ENCODE measurements at places on chromosomes 2 and 18.

DNA sequence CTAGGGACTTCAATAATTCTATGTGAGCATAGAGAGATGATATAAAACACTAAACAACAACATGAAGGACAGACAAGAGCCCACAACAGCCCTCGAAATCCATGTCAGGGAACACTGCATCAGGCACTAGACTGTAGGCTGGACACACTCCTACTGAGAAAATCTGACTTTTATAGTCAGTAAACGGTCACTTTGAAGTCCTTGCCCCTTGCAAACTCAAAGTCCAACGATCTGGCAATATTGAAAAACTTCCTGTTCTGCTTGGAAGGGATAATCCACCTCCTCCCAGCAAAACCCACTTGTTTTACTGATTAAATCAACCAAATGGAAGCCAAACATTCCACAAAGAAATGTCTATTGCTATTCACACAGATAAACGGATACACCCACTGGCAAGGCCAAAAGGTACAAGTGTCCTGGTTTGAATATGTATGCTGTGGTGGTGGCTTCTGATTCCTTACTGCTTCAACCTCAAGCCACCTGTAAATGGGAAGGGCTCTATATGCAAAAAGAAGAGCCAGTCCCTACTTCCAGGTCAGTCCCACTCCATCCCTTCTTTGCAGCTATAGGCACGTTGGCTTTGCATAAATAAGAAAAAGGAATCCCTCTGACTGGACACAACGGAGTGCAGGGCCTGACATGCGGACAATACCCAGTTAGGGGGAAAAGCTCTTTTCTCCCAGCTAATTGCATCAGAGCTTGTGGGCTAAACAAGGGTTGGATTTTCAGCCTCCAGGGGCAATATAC, 56.6 kb downstream of the STK39 start:
- no peak for DNase-seq

- DNase-seq = no peak
Observed at GRCh38 chr18:59549503-59550173, 147.6 kb downstream of the CCBE1 start.

DNA sequence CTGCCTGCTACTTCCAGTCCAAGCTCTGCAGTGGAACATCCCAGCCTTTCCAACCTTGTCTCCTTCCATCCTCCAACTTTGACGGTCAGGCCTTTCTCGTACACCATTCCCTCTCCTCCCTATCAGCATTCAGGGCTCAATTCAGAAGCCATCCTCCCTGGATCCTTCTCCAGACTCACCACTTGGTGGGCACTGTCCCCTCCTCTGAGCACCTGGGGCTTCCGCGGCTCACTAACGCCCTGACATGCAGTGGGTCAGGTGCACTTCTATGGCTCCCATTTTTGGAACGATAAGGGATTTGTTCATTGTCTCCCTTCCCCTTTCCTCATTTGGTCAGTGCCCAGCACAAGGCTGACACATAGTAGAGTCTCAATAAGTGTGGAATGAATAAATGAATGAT, 56.7 kb downstream of the TNS1 start:
- no peak for DNase-seq

DNA sequence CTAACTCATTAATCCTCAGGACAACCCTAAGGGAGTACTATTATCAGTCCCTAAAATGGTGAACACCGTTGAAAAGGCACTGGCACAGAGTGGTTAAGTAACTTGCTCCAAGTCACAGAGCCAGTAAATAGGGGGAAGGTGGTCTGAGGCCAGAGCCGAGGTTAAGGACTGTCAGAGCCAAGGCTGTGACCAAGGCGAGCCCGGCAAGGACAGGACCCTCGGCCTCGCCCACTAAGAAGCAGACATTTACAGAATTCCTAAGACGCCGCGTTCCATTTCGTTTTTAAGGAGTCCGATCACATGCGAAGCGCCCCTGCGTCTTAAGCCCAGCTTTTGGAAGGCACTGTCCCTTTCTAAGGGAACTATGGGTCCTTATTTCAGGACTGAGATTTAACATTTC, 1.1 kb downstream of the PDIA6 start:
- DNase-seq = no peak

DNA sequence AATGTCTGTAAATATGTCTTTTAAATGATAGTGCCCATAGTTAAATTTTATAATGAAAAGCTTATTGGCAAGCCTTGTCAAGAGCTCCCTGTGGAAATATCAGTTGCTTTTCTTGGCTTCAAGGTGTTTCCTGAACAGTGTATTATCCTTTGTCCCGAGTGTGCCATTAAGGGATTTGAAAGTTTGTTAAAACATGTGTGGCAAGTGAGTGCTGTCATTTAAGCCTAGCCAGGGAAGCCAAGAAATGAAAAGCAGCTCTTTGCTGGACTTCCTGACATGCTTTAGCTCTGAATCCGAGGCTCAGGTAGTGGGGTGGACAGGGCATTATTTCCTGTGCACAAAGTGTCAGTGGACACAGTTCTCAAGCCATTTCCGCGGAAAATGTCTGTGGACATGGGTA, 111.5 kb downstream of the DIS3L2 start:
- DNase-seq = no peak

DNA sequence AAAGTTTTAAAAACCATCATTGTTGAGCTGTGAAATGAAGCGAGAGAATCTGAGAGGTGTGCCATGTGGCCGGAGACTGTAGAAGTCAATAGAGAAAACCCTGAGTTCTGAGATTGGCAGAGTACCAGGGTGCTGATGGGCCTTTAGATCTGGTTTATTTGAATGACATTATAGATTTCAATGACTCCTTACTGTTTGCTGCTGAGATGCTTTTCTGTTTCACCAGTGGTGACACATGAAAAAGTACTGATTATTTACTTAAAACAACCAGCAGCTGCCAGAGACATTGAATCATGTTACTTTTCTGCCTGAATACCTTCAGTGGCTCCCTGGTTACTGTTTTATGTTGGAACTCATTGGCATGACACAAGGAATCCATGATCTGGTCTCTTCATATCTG, 602.7 kb upstream of the ZNF804A start:
- DNase-seq = no peak

DNA sequence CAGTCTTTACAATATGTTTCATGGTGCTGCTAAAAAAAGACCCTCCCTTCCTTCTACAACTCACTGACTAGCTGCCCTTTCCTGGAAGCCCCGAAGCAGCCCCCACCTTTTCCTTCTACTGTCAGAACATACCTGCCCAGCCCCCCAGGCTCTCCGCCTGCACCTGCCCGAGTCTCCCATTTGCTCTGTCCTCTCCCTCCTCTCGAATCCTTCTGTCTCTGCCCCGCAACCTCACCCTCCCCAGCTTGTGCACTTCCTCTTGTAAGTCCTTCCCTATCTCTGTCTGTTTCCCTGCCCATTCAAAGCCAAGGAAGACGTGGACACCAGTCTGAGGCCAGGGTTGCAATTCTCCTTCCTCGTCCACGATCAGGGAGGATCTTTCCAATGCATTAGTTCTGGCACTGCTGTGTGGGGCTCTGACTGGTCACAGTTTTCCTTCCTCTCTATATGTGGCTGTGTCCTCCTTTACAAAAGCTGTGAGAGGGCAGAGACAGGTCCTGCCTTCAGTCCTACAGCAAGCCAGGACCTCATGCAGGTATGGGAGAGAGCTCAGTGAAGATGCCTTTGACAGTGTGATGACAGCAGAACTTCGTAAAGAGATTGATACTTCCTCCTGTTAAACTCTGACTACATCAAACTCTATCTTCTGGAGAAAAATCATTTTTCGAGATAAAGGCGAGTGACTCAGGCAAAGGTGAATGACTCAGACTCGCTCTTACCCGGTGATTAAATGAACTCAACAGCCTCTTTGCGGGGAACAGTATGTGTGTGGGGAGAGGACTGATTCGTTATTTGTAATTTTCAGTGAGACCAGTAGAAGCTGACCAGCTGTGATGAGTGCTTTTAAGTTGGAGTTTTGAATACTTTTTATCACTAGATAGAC, 14.2 kb downstream of the TNFRSF11A start:
- DNase-seq = no peak

DNA sequence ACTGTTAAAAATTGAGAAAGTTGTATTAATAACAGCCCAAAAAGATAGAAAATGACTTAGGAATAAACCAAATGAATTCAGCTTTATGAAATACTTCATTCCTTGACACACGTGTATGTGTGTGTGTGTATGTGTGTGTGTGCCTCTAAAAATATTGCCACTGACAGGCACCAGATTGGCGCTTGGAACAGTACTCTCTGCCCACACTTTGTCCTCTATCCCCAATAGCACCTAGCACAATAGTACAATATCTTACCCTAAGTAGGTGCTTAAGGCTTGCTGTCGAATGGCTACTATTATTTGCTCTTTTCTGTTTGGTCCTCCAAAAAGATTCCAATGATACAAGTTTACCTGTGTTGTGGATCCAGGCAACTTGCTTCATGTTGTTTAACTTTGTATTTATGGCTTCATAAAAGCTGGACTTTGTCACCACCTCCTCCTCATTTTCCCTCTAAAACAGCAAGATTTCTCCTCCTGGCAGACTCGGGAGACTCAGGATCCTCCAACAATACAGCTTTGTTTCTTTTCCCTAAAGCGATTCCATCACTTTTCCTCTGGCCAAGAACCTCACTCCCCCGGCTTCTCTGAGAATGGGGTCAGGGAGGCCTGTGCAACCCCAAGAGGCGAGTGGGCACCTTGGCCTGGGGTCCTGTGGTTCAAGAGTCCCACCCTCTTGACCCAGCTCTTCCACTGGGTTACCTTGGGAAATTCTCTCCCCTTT, 43.3 kb upstream of the LCLAT1 start:
- no peak for DNase-seq

DNA sequence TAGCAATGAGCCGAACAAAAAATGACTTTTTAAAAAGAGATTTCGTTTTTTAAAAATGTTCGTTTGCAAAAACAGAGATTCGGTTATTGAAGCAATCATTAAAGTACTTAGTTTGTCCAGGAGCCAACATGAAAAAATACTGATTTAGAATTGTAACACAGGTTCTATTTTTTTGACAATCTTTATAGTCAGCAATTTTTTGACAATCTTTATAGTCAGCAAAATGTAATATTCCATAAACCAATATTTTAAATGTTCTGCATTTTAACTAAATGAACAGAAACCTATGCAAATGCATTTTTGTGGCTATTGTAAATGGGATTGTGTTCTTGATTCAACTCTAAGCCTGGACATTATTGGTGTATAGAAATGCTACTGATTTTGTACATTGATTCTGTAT, 161.8 kb downstream of the DSEL start:
- no peak for DNase-seq

DNA sequence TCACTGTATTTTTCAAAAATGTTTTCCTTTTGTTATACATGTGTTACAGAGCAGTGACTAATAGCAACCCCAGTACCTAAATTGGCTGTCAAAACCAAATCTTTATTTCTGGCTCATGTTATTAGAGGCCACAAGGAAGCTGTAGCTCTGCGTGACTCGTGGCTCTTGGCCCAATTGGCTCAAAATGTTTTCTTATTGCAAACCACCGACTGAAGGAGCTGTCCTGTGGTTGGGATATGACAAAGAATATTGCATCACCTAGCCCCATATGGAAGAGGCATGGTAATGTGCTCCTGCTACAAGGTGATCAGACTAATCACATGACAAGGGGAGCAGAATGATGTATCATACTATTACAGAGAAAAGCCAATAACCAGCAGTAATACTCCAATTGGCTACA, 1058.5 kb downstream of the CBLN2 start:
- DNase-seq = no peak

DNA sequence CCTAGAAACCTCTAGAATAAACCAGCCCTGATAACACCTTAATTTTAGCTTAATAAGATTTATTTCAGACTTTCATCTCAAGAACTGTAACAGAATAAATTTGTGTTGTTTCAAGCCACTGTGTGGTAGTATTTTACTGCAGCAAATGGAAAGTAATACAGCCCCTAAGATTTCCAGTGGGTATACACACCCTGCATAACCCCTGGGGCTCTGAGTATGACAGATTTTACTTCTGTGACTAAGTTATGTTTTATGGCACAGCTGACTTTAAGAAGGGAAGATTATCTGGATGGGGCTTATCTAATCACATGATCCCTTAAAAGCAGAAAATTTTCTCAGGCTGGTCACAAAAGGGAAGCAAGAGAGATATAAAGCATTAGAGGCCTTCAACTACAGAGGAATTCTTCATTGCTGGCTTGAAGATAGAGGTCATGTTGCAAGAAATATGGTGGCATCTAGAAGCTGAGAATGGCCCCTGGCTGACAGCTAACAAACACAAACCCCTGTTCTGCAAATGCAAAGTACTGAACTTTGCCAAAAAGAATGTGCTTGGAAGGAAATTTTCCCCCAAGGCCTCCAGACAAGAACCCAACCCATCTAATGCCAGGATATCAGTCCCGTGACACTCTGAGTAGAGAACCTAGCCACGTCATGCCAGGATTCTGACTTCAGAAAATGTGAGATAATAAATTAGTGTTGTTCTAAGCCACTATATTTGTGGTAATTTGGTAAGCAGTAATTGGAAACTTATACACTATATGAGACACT, 67.8 kb upstream of the SLC9A2 start:
- DNase-seq = no peak

GRCh38 chr2:181306785-181307184, 150.4 kb upstream of the ITGA4 start:
- DNase-seq = no peak

DNA sequence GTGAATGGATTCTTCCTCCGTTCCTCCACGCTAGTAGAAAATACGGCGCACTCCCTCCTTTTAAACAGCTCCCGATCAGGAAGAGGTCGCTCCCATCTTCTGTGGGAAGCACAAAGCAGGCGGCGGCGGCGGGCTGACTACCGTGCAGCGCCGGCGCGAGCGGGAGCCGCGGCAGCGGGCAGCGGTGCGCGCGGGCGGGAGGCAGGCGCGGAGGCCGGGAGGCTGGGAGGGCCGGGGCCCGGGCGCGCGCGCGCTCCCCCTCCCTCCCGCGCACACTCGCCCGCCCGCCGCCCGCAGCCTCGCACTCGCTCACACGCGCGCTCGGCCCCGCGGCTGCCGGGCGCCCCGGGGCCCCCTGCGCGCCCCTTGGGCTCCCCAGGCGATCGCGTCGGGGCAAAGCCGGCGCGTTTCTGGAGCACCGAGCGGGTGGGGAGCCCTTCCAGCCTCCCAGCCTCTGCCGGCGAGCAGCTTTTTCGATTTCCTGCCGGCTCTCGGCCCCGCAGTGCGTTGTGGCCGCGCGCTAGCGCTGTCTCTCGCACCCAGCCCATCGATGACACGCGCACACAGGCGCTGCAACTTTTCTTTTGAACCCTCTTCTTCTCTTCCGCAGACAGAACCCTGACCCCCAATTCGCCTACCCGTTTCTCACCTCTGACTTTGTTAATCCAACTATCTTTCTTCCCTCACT, at the start of gene SLC8A1:
Gene SLC8A1, minus strand, starts transcription at position 173 of the 688 bp plus-strand sequence.
- DNase-seq = no peak

DNA sequence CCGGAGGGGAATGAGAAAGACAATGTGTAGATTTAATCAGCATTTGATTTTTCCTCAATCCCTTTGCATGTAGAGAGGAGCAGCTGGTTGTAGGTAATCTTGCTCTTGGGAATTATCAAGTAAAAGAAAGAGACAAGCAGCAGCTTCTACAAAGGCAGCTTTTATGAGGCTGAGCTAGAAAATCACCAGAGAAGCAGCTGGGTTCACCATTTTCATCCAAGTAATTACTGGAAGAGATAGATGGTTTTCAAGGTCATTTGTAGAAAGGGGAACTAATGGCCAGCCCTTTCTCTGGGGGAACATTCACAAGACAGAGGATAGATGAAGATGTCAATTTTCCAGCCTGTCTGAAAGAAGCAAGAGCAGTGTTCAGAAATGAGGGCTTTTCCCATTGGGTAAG, 113.0 kb downstream of the RND3 start:
- DNase-seq = no peak

GRCh38 chr2:19899985-19900930, 1.5 kb downstream of the TTC32 start:
- DNase-seq = no peak

- no peak for DNase-seq
Observed at GRCh38 chr2:17966798-17967197, 88.3 kb downstream of the KCNS3 start.

All from osteocyte (in vitro differentiated cells).